ENCODE measurements at places on chromosomes 11 and 22. TPM values are rescaled to one million over a fixed set of nuclear protein-coding genes. Genes with fewer than 3 reads are reported as not detected.

GRCh38 chr11:92962446-92962845, 7.0 kb upstream of the MTNR1B start:
- H3K36me3 ChIP-seq = no peaks in the 10 kb centered on the region
- no peaks in the 10 kb centered on the region for H3K4me1 ChIP-seq
- DNase-seq = no peak
- H3K4me3 ChIP-seq = no peak overlapping the region
- no peak overlapping the region for H3K27ac ChIP-seq

- H3K27ac ChIP-seq = no peak overlapping the region
- DNase-seq = no peak
- no peak overlapping the region for H3K4me3 ChIP-seq
- no peaks in the 10 kb centered on the region for H3K36me3 ChIP-seq
These were observed 37.2 kb downstream of the GAS2 start for GRCh38 chr11:22703591-22703990.

DNA sequence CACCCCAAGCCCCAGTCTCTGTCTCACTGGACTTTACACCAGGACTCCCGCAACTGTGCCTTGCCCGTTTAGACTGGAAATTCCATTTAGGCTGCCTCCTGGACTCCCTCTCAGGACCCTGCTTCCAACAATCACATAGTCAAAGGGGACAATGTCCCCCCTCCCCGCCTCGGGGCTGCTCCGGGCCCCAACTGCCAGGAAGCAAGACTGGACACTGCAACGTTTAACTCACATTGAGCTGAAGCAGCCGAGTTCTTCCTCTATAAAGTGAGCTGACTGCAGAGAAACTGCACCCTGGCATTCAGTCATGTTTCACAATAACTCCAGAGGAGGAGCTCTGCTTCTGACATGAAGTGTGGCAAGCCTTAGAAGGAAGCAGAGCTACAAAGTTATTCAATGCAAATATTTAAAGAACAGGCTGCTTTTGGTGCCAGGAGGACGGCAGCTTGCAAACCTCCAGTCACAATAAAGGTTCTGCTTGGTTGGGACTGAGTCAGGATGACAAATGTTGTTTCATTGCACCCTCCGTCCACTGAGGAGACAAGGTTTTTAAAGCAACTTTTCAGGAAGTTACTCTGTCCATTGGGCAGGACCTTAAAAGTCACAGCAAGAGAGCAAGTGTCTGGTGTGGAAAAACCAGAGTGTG, 19.9 kb downstream of the PACSIN2 start:
- no peak for DNase-seq
- no peak overlapping the region for H3K27ac ChIP-seq
- peaks cover 8% of the 10 kb centered on the region for H3K36me3 ChIP-seq

GRCh38 chr11:133163463-133164419, 368.6 kb downstream of the OPCML start:
- H3K27ac ChIP-seq = no peak overlapping the region
- no peaks in the 10 kb centered on the region for H3K36me3 ChIP-seq
- peak; percentile 45 for DNase-seq
- H3K4me3 ChIP-seq = no peak overlapping the region
- peaks cover 2% of the 10 kb centered on the region for H3K27me3 ChIP-seq

GRCh38 chr22:35970616-35971455, 57.8 kb downstream of the RBFOX2 start:
- H3K27me3 ChIP-seq = peaks cover 4% of the 10 kb centered on the region
- H3K36me3 ChIP-seq = peaks cover 3% of the 10 kb centered on the region
- H3K27ac ChIP-seq = peak overlapping the region; percentile 92
- DNase-seq = no peak

DNA sequence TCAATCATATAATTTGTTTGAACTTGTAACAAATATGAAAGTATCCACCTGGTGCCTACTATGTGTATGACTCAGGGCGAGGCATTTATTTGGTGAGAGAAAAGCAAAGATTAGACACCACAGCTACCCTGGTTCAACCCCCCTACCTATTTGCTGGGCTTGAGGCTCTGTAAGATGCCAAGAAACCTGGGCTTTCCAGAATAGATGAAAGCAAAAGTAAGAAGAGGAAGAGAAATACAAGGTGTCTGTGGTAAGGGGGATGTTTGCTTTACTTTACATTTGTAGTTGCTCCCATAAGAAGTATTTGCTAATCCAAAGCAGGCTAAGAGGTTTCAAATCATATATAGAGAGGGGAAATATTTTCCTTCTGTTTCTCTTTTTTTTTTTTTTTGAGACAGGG, 61.7 kb downstream of the DDI1 start:
- H3K4me1 ChIP-seq = no peaks in the 10 kb centered on the region
- no peaks in the 10 kb centered on the region for H3K36me3 ChIP-seq
- DNase-seq = no peak
- no peak overlapping the region for H3K27ac ChIP-seq

The OR8G1 gene
- total RNA-seq = 0.13 TPM

- no peak overlapping the region for H3K27ac ChIP-seq
- H3K4me1 ChIP-seq = no peaks in the 10 kb centered on the region
- H3K36me3 ChIP-seq = no peaks in the 10 kb centered on the region
- H3K27me3 ChIP-seq = peaks cover under 1% of the 10 kb centered on the region
- no peak for DNase-seq
These were observed 98.7 kb upstream of the SORL1-AS1 start for GRCh38 chr11:121551463-121551862.

The NXPE1 gene
- total RNA-seq = not detected

The SMCO4 gene
- total RNA-seq = 23.7 TPM

GRCh38 chr11:58579192-58580129, 598 bp downstream of the ZFP91 start:
- peaks cover 17% of the 10 kb centered on the region for H3K36me3 ChIP-seq
- DNase-seq = peak; percentile 91
- H3K4me1 ChIP-seq = peaks cover 29% of the 10 kb centered on the region
- peak overlapping the region; percentile 98 for H3K4me3 ChIP-seq
- peaks cover 20% of the 10 kb centered on the region for H3K27me3 ChIP-seq
- H3K27ac ChIP-seq = peak overlapping the region; percentile 100

DNA sequence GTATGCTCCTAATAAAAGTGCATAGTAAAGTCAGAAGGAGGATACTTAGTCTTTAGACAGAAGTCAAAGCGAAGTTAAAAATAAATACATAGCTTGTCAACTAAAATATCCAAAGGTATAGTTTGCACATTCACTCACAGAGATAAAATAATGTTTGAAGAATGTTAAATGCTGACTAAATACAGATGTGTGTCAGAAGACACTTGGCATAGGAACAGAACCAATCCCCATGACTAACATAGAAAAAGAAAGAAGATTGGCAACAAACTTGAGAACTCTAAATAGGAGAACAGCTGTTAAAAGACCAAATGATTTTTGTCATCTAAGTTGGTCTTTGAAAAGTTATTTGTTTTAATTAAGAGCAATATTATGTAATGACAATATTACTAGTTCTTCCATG, 1172.1 kb upstream of the RAG2 start:
- H3K27ac ChIP-seq = no peak overlapping the region
- no peak for DNase-seq
- H3K36me3 ChIP-seq = no peaks in the 10 kb centered on the region
- H3K4me3 ChIP-seq = no peak overlapping the region

GRCh38 chr11:46528445-46529094, 65.3 kb downstream of the AMBRA1 start:
- DNase-seq = no peak
- no peaks in the 10 kb centered on the region for H3K4me1 ChIP-seq
- no peaks in the 10 kb centered on the region for H3K36me3 ChIP-seq
- H3K4me3 ChIP-seq = no peak overlapping the region
- H3K27me3 ChIP-seq = peaks cover 2% of the 10 kb centered on the region
- no peak overlapping the region for H3K27ac ChIP-seq

DNA sequence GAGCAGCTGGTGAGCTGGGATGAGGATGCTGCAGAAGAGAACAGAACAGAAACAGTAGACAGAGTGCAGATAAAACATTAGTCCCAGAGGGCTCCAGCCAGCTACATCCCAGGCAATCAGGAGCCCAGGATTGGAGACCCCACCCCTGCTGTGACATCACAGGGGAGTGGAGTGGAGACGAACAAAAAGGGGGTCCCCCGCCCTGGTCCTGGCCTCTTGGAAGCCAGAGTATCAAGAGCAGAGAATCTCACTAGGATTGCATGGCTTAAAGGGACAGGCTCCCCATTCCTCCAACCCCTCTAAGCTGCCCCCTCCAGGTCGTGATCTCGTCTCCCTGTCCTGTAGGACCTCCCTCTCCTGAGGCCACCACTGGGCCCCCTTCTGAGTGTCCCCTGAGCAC, at the start of gene P2RX3:
P2RX3 (plus strand) TSS at position 211 of the 400 bp plus-strand sequence. CDS start 199 bp downstream, outside the sequence.
- H3K4me3 ChIP-seq = peak within 1 kb of the TSS; percentile 71
- H3K27ac ChIP-seq = peak within 1 kb of the TSS; percentile 81
- no peak for DNase-seq
- peaks cover 11% of the 10 kb centered on the region for H3K36me3 ChIP-seq
- H3K27me3 ChIP-seq = peaks cover 20% of the 10 kb centered on the region

The INS gene
- not detected for total RNA-seq

The OR51E2 gene
- not detected for total RNA-seq

The NRXN2 gene
- total RNA-seq = 11.5 TPM

The MMP11 gene
- total RNA-seq = 3.4 TPM

GRCh38 chr22:40534379-40535188, 101.9 kb downstream of the MRTFA start:
- peak overlapping the region; percentile 11 for H3K27ac ChIP-seq
- H3K4me3 ChIP-seq = no peak overlapping the region
- peaks cover 27% of the 10 kb centered on the region for H3K4me1 ChIP-seq
- H3K27me3 ChIP-seq = peaks cover 2% of the 10 kb centered on the region

GRCh38 chr11:34194576-34195335, 89.3 kb downstream of the NAT10 start:
- H3K4me1 ChIP-seq = peaks cover 53% of the 10 kb centered on the region
- DNase-seq = no peak
- H3K36me3 ChIP-seq = peaks cover 32% of the 10 kb centered on the region
- no peak overlapping the region for H3K27ac ChIP-seq

The RIBC2 gene
- 0.54 TPM for total RNA-seq

DNA sequence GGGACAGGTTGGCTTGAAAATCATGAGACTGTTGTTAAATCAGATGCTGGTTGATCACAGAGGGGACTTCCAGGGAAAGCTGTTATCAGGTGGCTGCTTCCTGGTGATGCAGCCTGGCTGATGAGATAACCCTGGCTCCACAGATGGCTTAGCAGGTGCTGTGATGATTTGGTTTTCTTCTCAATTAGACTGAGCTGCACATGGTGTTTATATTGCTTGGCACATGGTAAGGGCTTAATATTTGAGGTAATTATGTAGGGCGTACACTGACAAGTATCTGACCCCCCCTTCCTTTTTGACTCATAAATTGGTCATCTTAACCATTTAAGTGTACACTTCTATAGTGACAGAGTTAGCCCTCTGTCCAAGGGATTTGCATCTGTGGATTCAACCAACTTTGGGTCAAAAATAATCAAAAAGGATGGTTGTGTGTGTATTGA, 7.0 kb downstream of the RPS3 start:
- H3K4me1 ChIP-seq = peaks cover 39% of the 10 kb centered on the region
- DNase-seq = no peak
- H3K27me3 ChIP-seq = peaks cover 3% of the 10 kb centered on the region
- H3K4me3 ChIP-seq = no peak overlapping the region
- H3K27ac ChIP-seq = no peak overlapping the region

DNA sequence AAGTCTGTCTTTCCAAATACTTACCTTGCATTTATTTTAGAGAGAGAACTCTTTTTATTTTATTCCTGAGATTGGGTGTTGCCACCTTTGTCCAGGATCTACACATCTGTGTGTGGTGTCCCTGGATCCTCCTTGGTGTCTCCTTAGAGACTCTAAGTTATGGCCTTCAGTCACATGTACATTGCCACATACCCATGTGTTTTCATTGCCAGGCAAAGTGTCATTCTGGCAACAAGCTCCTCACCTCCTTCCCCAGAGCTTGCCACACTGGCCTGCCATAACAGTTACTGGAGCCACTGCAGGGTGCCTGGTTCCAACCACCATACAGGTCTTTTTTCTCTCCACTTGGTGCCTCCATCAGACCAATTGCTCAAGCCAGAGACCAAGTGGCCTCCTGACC, 379.7 kb downstream of the NTM start:
- H3K4me3 ChIP-seq = no peak overlapping the region
- no peaks in the 10 kb centered on the region for H3K4me1 ChIP-seq
- peaks cover 1% of the 10 kb centered on the region for H3K27me3 ChIP-seq
- no peaks in the 10 kb centered on the region for H3K36me3 ChIP-seq

DNA sequence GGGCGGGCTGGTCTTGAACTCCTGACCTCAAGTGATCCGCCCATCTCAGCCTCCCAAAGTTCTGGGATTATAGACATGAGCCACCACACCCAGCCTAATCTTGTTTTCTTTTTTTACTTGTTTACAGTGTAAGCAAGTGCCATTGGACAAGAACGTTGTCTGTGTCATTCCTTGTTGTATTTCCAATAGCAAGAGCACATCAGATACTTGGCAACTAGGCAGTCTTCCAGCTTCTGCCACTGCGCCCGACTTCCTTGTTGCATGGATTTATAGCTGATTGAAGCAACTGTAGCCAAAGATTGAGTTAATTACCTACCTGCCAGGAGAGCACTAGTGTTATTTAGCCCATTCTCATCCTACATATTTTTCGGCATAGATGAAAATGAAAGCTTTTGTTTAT, 3.1 kb upstream of the SGSM3 start:
- peak overlapping the region; percentile 10 for H3K4me3 ChIP-seq
- H3K27me3 ChIP-seq = no peaks in the 10 kb centered on the region
- no peak for DNase-seq
- H3K27ac ChIP-seq = no peak overlapping the region
- peaks cover 53% of the 10 kb centered on the region for H3K36me3 ChIP-seq

DNA sequence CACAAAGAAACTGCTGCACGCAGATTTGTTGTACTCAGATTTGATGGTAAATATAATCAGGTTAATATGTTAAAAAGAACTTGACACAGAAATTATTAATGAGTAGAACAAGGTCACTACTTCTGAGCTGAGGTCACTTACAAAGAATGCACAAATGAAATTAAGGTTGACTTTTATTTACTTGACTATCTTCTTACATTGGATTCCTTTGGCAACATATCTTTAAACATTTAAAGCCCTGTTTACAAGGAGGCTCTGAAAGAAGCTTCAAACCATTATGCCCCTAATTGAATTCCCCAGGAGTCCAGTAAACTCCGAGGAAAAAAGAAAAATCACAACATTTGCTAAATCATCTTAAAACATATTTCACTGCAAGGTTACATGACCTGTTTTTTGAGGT, 245.5 kb downstream of the SOX6 start:
- H3K36me3 ChIP-seq = no peaks in the 10 kb centered on the region
- H3K4me3 ChIP-seq = no peak overlapping the region
- H3K4me1 ChIP-seq = no peaks in the 10 kb centered on the region
- no peaks in the 10 kb centered on the region for H3K27me3 ChIP-seq
- H3K27ac ChIP-seq = no peak overlapping the region
- DNase-seq = no peak

- H3K27ac ChIP-seq = no peak overlapping the region
- H3K4me3 ChIP-seq = peak overlapping the region; percentile 92
- H3K27me3 ChIP-seq = peaks cover 2% of the 10 kb centered on the region
- no peaks in the 10 kb centered on the region for H3K4me1 ChIP-seq
These were observed 405 bp downstream of the SFI1 start for GRCh38 chr22:31496735-31497146.
